ENCODE measurements at places on chromosomes 13 and 19.
A peak's percentile ranks its signal among the peaks of the same experiment; 100 is the strongest.

DNA sequence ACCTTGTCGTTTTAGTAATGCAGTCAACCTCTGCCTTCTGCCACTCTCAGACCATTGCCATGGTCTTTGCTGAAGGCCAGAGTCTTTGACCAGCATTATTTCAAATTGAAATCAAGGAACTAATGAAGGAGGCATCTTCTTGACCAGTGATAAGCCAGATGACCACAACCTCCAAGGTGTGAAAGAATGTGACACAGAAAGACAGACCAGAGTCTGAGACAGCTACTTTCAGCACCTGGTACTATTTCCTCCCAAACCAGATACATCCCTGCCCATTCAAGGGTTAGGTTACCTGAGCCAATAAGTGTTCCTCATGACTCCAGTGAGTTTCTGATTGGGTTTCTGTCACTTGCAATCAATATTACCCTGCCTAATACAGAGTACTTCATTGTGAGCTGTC, 20.3 kb upstream of the RNASEH2B start:
- DNase-seq, result no peak

GRCh38 chr13:98240135-98240534, 63.1 kb upstream of the RNF113B start:
- DNase-seq, result no peak

DNA sequence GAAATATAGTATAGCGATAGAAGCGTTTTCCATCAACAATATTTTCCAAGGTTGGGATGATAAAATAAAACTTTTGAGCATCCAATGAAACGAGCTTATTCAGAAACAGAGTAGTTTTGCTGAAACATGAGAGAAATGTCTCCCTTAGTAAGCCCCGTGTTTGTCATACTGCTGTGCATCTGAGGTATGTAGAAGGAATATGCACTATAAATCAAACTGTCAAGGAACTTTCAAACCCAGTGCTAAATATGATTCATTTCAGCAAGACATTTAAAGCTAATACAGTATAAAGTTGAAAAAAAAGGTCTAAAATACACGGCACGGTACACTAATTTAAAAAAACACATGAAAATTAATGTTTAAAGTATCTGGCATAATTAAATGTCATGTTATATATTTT, 546.2 kb downstream of the SLITRK5 start:
- DNase-seq, result no peak

DNA sequence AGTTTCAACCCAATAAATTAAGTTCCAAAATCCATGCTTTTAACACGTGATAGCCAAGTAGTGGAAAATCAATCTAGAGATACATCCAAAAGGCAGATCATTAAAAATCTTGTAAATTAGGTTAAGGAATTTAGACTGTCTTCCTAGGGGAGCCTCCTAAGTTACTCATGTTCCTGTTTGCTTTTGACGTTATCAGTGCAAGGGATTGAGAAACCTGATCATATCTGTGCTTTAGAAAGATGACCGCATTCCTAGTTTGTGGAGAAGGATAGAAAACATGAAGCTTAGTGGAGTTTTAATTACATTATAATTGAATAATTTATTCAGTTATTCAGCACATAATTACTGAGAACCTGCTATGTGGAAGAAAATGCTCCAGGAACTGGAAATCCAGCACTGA, 251.0 kb upstream of the ARGLU1 start:
- DNase-seq, result no peak

DNA sequence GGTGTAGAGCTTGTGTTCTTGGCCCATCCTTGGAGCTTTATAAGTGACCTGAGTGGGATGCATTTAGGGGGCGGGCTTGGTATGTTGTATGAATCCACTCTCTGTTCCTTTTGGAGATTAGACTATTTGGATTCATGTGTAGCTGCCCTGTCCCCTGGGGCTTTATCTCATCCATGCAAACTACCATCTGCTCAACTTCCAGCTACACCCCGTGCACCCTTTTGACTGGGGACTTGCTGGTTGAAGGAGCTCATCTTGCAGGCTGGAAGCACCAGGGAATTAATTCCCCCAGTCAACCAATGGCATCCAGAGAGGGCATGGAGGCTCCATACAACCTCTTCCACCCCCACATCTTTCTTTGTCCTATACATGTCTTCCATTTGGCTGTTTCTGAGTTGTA, 6.1 kb downstream of the CLEC4M start:
- no peak for DNase-seq

DNA sequence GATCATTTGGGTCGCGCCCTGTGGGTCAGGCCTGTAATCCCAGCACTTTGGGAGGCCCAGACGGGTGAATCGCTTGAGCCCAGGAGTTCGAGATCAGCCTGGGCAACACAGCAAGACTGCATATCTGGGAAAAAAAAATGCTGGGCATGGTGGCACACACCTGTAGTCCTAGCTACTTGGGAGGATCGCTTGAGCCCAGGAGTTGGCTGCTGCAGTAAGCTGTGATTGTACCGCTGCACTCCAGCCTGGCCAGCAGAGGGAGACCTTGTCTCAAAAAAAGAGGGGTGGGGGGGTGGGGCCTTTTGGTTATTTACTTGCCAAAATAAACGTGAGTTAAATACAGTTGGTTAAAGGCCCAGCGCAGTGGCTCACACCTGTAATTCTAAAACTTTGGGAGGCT, 9.8 kb upstream of the ZNF544 start:
- no peak for DNase-seq

DNA sequence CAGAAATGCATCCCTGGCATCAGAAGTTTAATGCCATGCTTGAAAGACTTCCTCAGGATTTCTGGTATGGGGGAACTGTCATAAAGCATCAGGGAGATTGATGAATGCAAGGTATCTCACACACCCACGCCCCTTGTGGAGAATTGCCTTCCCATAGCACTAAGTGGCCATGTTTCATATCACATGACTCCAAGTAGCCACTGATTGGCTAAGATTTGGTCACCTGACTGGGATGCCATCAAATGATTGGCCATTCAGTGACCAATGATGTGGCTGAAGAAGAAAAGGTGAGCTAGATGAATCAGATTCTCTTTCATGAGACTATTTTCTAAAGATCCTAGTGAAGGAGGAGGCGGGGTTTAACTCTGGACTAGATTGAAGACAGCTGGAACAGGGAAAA, 7.3 kb downstream of the KLK8 start:
- no peak for DNase-seq

GRCh38 chr19:35232912-35233311, 4.4 kb upstream of the FAM187B start:
- DNase-seq, result no peak

DNA sequence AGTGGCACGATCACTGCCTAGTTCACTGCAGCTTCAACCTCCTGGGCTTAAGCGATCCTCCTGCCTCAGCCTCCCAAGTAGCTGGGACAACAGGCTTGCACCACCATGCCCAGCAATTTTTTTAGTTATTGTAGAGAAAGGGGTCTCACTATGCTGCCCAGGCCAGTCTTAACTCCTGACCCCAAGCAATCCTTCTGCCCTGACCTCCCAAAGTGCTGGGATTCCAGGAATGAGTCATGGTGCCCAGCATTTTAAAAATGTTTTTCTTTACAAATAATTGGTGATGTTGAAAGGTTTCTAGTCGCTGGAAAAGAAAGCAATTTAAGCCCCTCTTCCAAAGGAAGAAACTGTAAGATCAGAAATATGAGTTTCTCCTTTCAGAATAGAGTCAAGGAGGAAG, 19.4 kb downstream of the DYRK1B start:
- DNase-seq, result no peak

DNA sequence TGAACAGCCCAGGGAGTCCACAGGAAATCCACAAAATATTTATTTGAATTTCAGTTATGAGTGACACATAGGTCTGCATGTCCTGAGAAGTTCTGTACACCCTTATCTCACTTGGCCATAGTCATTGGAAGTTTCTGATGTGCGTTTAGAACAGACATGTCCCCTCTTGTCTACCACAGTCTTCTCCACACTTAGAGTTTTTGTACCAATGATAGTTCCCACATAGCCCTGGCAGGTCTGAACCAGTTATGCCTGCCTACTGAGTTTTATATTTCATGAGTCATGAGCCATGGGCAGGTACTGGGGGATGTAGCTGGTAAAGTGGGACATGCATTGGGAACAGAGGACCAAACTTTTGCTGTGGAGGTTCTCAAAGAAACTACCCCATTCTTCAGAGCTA, 11.3 kb downstream of the ZNF132 start:
- DNase-seq, result no peak

DNA sequence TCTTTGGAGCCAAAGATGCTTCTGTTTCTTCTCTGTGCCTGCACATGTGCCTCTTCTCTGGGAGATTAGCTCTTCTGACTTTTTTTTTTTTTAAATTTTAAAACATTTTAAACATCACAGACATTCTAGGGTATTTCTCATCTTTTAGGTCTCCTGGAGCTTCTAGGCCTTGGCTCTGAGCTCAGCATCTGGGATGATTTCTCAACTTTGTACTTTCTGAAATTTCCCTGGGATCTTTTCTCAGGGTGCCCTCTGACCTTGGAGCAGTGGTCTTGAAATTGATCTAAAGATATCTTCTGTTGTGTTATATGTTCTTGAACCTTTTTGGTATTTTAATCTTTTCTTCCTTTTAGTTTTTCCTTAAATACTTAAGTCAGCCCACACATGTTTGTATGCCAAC, 6.2 kb downstream of the WASF3 start:
- DNase-seq, result no peak

DNA sequence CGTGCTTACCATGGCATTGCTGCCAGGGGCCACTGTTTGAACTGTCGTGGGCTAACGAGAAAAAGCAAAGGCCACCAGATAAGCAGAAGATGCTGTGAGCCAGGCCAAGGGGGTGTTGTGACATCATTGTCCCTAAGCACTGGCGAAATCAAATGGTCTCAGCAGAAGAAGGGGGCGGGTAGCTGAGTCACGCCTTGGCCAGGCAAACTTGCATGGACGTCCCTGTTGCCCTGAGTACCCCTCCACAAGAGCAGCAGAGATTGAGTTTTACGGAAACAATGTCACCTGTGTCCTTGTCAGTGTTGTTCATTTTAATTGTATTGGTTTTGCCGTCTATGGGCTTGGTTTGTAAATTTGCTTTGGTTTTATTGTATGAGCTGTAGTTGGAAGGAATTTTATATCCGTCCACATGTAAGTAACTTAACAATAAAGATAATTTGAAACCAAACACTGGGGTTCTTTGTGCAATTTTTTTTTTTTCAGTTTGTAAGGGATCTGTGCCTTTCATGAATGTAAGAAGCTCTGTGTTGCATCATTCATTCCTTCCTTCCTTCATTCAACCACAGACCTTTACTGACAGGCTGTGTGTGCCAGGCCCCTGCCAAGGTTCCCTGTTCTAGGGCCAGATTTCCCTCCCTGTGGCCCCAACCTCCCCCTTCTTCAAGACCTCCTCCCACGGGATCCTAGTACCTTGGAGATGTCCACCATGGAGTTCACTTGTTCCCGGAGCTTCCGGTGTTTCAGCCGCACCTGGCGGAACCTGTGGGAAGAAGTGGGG, 12.3 kb downstream of the KCNN4 start:
- DNase-seq, result no peak

DNA sequence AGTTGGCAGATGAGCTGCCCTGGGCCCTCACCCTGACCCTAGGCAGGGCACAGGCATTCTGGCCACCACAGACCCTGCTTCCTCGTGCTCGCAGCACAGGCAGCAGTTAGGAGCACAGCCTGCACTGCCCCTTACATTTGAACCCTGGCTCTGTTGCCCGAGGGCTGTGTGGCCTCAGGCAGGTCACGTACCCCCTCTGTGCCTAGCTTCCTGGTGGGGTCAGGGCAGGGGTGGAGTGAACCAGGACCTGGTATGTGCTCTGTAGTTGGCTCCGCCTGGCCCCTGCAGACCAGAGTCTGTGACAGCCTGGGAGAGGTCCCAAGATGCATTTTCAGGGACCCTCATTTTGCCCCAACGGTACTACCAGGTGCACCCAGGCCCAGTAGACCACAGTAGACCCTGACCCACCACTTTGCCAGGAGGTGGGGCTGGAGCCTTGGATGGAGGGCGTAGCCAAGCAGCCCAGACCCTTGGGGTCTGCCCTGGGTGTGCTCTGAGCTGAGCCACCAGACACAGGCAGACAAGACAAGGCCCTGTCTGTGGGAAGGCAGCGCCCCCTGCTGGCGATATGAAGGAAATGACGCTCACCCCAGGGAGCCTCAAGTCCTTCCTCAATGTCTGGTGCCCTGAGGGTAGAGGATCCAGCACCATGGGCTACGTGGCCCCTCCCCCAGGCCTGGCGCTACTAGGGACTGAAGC, 9.1 kb downstream of the LYL1 start:
- peak; percentile 68 for DNase-seq

- DNase-seq, result no peak
These were observed 88.4 kb upstream of the IRS2 start for GRCh38 chr13:109874484-109875454.

- peak; percentile 26 for DNase-seq
These were observed 60.0 kb upstream of the LRCH1 start for GRCh38 chr13:46492946-46493345.

- no peak for DNase-seq
These were observed 25.6 kb upstream of the GAS6 start for GRCh38 chr13:113889467-113889866.

GRCh38 chr13:113307491-113307890, 10.5 kb downstream of the LAMP1 start:
- no peak for DNase-seq

- no peak for DNase-seq
These were observed 34.7 kb upstream of the PEPD start for GRCh38 chr19:33556261-33556660.

GRCh38 chr13:99605420-99606323, 104.4 kb downstream of the TM9SF2 start:
- no peak for DNase-seq
